ENCODE measurements at places on chromosomes 3 and 15.
A peak's percentile ranks its signal among the peaks of the same experiment; 100 is the strongest.

- no peak for DNase-seq
Observed at GRCh38 chr15:40100123-40100946, 8.3 kb downstream of the BMF start.

DNA sequence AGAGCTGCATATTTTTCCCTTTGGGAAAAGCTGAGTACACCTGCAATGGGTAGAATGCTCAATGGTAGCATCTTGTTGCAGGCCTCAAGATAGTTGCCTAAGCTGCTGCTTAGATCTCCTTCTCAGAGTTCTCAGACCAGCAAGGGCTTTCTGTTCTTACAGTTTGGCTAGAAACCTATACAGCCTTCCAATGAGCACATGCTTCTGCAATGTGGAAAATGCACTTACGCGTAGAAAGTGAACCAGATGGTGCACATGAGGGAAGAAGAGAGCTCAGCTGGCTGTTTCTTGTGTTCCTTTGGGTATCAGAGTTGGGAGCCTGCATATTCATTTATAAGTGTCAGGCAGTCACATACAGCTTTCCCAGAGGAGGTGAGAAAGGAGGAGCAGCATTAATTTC, 136.4 kb downstream of the B3GALNT1 start:
- no peak for DNase-seq

DNA sequence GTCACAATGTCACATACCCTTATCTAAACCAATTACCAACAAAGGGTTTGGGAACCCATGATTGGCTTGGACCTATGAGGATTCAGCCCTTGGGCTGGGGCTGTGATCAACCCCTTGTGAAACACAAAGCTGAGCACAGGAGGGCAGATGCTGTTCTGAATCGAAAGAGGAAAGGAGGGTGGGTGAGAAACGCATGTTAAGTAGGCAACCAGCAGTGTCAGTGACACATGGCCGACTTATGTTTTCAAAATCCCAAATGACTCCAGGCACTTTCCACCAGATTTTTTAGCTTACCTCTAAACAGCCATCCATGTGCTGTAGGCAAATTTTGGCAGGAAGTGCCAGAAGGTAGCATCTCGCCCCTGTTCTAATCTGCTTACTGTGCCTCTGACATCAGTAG, 34.1 kb upstream of the KLHL25 start:
- no peak for DNase-seq

- peak; percentile 89 for DNase-seq
Observed at GRCh38 chr3:182980204-182981037, at the start of gene DCUN1D1. DCUN1D1 (minus strand) TSS chr3:182980538; CDS start chr3:182980489, 49 bp downstream.

- DNase-seq = no peak
Observed at GRCh38 chr3:41207355-41207754, 8.1 kb downstream of the CTNNB1 start.

DNA sequence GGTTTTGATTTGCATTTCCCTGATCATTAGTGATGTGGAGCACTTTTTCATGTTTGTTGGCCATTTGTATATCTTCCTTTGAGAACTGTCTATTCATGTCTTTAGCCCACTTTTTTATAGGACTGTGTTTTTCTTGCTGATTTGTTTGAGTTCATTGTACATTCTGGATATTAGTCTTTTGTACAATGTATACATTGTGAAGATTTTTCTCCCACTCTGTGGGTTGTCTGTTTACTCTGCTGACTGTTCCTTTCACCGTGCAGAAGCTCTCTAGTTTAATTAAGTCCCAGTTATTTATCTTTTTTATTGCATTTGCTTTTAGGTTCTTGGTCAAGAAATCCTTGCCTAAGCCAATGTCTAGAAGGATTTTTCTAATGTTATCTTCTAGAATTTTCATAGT, 91.1 kb upstream of the ATP11B start:
- no peak for DNase-seq

GRCh38 chr15:88246666-88247446, 9.7 kb downstream of the NTRK3 start:
- DNase-seq = peak; percentile 70

DNA sequence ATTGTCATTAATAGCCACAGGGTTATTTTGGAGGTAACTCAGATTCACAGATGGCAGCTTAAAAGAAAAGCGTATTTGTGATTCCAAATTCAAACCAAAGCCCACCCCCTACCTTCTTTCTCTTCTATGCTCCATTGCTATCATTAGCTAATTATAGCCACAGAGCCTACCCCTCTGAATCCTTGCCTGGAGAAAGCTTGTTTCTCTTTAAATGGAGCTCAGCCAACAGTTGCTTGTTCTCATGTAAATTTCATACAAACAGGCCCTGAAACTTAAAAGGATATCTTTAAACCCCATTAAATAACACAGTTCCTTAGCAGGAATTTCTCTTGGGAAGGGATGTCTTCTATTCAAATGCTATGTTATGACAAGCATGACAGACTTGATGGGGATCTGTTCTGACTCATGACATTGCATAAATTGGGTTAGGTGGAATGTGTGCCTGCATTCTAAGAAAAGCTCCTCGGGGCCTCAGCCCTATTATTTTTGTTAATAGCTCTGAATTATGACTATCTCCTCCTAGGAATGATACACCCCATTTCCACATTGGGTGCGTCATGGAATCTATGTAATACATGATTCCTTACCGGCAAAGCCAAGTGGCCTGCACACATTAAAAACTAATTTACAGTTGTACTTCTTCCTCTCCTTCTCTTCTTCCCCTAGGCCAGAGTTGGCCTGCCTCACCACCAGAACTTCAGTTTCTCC, 265.8 kb downstream of the TAFA4 start:
- no peak for DNase-seq

DNA sequence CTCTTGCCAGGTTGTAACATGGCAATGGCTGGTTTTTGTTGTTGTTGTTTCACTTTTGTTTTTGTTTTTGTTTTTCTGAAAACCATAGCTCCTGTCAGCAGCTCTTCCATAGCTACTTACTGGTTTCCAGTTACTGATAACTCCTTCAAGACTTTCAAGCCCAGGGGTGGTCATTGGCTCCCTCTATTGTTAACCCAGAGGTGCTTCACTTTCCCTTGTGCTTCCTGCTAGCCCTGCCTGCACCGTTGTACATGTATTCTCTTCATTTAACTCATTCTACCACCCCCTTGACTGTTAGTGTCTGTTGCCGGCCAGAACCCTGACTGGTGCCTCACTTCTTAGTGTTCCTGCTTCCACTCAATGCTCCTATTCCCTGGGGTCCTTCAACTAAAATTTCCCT, 4.2 kb upstream of the TRAT1 start:
- peak; percentile 78 for DNase-seq

DNA sequence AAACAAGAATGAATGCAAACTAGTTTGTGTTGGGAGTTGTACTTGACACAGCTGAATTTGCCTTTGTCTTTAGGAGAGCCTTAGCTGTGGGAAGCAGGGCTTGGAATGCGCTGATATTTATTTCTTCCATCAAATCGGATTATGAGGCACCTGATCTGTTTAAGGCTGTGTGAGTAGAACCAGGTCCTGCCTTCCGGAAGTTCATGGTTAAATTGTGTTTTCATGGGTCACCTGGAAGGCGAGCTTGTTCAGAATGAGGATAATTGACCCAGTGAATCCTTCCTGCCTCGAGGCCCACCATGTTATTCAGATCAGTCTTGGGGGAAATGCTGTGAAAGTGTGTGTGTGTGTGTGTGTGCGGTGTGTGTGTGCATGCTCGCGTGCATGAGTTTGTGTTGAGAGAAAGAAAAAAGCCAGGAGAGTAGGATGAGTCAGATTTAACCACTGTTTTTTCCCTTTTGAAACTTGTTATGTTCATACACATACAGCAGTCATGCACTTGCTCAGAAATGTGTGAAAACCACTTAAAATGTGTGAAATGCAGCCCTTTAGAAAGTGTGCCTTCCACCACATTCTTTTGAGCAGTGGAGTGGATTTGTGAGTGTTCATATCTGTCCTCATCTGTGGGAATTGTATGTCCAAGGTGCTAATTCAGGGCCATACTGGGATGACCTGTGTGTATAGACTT, 36.7 kb downstream of the SMAD3 start:
- peak; percentile 74 for DNase-seq

DNA sequence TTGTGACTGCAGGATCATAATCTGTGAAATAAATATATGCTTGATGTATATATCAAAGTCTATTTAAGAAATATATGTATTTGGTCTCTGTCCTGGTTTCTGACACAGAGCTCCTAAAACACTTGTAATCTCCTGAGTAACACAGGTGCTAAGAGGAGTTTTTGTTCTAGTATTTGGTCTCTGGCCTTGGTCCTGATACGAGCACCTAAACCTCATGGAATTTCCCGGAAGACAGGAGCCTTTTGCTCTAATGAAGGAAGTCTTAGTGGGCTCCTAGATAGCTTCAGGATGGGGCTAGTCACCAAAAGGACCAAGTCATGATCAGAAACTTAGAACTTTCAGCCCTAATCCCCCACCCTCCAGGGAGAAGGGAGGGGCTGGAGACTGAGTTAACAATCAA, 19.2 kb upstream of the MUSTN1 start:
- DNase-seq = no peak

DNA sequence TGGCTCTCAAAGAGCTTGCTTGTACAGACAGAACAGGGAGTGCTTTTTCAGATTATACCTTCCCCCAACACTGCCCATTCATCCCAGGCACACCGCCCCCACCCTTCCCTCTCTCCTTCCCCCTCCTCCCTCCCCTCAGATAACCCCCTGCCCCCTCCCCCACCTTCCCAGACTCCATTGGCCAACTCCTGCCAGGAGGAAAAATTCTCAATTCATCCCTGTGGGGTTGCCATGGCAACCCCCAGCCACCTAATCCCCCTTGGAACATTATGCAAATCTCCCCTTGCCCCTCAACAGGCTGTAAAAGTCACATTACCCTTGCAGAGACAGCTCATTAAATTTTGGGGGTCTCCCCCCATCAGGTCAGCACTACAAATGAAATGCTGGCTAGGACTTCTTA, 14.3 kb downstream of the TLE3 start:
- no peak for DNase-seq

All from activated CD4-positive, alpha-beta memory T cell treated with anti-CD3 and anti-CD28 coated beads, Interleukin-2, amount 10 ng/mL, durations not matched to agents 7 days and 5 days (primary cell).